HS-27A (cell line): ENCODE measurements at places on chromosomes 16 and 17.

DNA sequence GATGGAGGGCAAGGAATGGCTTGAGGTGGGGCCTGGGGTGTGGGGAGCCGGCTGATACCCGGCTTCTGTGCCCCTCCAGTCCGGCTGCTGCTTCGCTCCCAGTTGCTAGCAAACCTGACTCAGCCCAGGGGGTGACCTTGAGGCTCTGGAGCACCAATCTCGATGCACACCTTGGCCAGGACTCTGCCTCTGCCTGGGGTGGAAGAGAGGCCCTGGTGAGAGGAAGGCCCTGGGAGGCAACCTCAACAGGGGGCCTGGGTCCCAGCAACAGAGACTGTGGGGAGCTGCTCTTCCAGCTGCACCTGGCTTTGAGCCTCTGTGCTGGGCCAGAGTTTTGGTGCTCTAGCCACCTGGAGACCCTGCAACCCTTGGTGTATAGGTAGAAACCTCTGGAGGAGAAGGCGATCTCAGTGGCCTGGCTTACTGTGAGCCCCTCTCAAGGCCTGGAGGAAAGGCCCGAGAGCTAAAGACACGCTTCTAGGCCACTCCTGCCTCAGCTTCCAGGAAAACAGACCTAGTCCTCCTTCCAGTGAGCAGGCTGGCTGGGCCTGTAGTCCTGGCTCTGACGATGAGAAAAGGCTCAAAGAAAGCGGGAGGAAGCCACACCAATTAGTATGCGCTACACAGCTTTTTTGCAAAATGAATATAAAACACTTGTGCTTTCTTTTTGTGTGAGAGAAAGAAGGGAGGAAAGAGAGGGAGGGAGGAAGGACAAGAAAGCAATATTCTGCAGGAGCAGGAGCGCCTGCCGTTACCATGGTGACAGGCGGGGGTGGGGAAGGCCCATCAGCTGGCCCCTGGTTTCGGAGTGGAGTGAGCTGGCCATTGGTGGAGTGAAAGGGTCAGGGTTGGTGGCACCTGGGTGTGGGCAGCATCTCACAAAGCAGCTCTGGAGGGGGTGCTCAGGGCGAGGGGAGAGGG lies 51.0 kb downstream of the VAC14 start:
- DNase-seq: no peak

DNA sequence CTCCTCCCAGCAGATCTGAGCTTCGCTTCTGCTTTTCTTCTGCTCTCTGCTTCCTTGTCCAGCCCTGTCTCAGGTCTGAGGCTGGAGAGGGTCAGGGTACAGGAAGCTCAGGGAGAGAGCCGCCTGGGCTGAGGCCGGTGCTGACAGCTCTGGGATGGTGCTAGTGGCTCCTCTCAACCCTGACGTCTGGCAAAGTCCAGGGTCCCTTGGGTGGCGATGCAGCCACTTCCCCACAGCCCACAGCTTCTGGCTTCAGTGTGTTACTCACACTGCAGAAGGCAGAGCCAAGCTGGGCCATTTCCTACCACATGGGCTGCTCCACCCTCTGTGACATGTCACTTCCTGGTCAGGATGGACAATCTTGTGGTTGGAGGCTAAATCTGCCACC lies at the start of gene CD300C:
Gene CD300C (minus strand): TSS at position 273 of the 388 bp plus-strand sequence. CDS start 333 bp downstream, outside the sequence.
- DNase-seq: no peak

- DNase-seq: no peak
Observed at GRCh38 chr16:48680881-48681280, 70.9 kb upstream of the N4BP1 start.

DNA sequence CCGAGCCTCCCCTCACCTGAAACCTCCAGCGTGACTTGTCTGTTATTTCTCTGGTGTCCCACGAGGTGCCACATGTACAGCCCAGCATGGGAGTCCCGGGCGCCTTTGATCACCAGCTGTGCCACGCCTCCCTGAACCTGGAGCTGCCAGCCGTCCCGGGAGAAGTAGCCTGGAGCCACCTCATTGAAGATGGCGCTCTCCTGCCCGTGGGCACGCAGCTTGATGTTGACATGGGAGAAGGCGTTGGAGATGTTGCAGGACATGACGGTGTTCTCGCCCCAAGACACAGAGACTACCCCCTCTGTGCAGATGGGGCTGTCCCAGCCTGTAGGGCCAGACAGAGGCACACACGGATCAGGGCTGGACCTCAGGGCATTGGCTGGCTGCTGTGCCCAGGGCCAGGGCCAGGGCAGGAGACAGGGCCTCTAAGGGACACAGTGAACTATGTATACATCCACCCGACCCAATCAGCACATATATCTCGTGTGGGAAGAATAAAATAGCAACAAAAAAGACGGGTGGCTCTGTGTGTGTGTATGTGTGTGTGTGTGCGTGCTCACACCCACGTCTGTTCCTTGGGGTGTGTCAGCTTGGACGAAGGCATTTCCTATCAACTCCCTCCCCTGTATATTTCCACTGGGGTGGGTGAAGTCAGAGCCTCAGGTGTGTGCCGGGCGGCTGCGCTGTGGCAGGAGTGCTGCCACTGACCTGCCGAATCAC lies 7.3 kb upstream of the CD7 start:
- no peak for DNase-seq

DNA sequence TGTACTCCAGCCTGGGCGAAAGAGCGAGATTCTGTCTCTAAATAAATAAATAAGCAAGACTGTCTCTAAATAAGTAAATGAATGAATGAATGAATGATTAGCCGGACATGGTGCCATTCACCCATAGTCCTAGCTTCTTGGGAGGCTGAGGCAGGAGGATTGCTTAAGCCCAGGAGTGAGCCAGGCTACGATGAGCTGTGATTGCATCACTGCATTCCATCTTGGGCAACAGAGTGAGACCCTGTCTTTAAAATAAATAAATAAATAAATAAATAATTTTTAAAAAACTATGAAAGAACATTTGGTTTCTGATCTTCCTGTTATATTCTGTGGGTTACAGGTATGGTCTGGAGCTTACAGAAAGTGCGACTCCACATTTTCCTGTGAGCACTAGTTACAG lies 65.0 kb downstream of the C17orf58 start:
- DNase-seq: no peak

- no peak for DNase-seq
Observed at GRCh38 chr16:57374067-57374534, 1.8 kb downstream of the CX3CL1 start.

DNA sequence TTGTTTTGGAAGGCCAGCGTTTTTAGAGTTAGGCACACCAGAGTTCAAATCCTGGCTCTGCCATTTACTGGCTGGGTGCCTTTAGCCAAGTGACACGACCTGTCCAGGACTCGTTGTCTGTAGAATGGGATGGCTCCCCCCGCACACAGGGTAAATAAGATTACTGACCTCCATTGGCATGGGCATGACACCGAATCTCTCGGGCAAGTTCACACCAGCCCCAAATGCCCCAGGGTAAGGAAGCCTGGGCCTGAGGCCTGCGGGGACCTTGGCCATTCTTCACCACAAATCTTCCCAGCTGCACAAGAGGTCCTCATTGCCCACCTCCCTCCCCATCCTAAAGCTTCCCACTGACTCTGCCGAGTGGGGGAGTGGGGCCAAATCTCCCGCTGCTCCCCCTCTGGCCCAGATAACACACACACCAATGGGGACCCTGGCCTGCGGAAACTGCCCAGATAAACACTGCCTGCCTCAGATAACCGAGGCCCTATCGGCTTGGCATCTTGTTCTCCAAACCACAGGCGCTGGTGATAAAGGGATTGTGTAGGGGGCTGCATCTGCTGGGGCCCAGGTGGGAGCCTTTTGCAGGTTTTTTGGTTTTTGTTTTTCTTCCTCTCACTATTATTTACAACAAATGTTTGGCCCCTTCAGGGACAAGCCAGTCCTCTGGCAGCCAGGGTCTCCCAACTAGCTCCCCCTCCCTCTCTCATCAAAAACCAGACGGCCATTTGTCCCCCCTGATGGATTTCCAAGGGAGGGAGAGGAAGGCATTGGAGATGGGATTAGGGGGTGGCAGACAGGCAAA lies 75.0 kb upstream of the LHX1 start:
- DNase-seq: no peak

GRCh38 chr17:31564291-31564690 lies 172.8 kb downstream of the RAB11FIP4 start:
- DNase-seq: no peak

GRCh38 chr16:50688867-50689266 lies 4.5 kb upstream of the NOD2 start:
- DNase-seq: no peak
